ENCODE measurements at places on chromosomes 4 and X.

DNA sequence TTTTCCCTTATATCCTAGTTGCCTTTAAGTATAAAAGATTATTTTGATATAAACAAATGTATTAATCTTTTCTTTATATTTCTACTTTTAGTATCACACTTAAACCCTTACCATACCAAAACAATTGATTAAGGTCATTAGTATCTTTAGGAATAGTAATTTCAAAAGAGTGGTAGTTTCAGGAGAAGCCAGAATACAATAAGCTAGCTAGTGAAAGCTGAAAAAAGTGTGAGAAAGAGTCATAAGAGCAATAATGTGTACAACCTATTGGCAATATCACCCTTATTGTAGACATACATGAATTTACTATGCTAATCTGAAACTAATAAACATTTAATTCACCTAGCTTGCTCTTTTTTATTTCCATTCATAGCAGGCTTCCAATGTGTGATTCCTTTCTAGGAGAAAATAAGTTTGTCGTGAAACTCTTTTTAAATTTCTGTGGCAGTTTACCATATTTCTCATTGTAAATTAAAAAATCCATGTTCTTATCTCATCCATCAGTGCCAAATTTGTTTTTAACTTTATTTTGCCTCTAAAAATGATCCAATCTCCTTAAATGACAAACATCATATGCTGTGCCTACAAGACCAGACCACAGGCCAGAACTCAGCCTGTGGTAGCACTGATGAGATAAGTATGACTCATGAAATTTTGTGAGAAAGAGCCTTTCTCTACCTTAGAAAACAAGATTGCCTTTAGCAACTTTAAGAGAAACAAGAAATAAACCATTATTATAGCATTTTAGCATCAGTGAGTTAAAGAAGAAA lies 8.1 kb downstream of the NEK1 start:
- DNase-seq, result no peak

- no peak for DNase-seq
Measured at GRCh38 chr4:82780752-82781231, 17.8 kb downstream of the SCD5 start.

DNA sequence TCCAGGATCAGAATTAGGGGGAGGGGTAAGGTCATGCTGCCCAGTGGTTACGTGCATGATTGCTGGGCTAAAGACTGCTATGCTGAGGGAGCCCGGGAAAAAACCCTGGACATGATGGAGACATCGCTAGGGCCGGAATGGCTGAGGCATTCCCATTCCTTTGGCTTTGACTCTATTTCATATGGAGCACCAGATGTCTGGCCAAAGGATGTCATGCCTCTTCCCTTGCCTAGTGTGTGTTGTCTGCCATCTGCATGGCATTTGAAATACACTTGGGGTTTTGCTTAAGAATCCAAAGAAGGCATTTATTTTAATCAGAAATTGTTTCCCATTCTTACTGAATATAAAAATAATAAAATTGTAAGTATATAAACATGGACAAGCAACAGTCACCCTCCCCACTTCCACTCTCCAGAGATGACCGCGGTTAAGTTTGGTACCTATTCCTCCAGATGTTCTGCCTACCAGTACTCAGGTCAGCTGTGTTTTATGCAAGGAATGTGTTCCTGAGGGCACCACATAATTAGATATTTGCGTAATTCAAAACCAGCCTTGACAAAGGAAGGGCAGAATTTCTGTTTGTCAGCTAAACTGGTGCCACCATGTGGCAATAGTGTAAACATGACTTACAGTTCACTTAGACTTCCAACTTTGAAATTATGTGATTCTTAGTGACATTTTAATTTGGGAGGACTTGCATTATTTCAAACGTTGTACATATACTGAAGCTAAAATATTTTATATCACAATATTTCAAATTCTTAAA lies 105.9 kb downstream of the CT47B1 start:
- DNase-seq, result no peak

DNA sequence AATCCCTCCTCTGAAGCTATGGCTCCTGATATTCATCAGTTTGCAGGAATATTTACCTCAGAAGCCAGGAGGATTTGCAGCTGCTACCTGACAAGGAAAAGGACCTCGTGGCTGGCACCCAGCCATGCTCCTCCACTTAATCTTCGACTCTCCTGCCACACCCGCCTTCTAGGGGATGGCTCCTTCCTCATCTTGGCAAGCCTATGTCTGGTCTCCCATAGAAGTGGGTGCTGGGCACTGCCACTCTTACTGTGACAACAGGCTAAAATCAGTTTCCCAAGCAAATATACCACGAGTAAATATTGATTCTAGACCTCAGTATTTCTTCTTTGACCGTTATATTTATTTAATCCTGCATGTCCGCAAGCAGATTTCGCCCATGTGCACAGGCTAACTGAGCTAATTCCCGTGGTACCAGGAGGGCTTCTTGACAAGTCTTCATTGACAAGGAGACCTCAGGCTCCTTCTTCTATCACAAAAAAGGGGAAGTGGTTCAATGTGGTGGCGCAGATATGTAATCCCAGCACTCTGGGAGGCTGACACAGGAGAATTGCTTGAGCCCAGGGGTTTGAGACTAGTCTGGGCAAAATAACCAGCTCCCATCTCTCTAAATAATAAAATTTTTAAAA lies 52.6 kb upstream of the DCTD start:
- no peak for DNase-seq

DNA sequence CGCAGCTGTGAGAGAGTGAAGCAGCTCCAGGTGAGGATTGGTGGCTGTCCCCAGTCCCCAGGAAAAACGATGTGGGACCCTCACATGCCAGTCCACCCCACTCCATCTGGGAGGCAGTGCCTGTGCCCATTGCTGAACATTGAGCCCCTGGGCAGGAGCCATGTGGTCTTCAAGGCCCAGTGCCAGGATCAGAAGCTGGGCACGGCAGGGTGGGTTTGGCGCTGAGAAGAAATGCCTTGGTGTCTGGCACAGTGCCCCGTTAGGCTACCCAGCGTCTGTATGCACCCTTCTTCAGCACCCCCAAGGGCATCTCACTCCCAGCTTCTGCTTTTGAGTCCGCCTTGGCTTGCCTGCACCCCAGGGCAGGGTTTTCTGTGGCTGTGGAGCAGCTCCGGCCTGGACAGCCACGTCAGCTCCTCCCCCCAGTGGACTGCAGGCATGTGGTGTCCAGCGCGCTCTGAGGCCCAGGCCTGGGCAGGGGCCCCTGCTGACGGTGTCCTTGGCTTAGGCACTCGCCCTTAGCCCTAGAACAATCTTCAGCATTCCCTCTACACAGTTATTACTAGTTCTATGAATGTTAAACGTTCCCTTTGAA lies 28.6 kb downstream of the RGS12 start:
- no peak for DNase-seq

DNA sequence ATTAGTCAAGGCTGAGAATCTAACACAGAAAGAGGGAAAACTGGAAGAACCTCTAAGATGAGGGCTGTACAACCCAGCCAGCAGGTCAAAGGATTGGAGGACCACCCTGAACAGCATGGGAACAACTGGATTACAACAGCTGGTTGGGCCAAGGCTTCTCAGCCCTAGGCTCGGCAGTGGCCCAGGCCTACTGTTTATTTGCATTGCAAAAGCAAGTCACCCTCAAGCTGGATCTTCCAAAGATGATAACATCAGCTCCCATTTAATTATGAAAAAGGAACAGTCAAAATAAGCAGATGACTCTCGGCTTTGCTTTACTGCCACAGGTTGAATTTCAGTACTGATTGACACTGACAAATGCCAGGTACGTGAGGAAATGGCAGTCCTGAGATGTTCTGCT lies 61.8 kb downstream of the GPC3 start:
- no peak for DNase-seq

DNA sequence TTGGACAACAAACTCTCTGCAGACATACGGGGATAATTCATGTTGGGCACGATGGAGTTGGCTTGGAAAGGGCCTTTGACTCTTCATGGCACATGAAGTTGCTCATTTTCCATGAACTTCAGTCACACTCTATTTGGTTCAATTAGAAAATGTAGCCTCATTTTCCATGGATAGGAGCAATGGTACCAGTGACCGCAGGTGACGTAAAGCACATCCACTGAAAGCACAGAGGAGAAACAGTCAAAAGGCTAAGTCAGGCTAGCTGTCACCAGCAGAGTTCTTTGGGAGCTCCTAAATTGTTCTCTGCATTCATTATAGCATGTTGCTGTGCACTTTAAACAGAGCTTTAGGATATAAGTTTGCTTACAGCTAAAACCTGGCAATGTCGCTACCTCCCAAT lies 39.9 kb upstream of the MAP3K15 start:
- DNase-seq, result no peak

DNA sequence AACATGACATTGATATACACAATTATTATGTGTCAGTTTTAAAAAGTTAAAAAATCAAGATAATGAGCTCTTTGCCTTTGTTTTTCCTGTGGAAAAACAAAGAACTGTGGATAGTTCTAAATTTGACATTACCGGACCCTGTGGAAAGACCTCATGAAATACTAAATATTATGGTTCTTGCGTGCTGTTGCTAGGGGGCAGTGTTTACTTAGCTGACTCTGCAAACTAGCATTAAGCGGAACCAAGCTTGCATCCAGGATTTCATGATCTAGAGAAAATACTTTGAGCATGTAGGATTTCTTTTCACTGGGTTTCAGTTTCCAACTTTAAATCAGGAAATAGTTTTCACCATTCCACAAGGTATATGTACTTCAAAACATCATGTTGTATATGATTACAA lies 33.6 kb downstream of the CLCN4 start:
- DNase-seq, result no peak

Data from activated naive CD4-positive, alpha-beta T cell treated with anti-CD3 and anti-CD28 coated beads, Interleukin-2, amount 50 U/mL, for 16 hours (primary cell).